ENCODE measurements at places on chromosomes 7 and 10. TPM values are rescaled to one million over a fixed set of nuclear protein-coding genes. Genes with fewer than 3 reads are reported as not detected.

GRCh38 chr7:43364391-43364790, 218.5 kb upstream of the STK17A start:
- DNase-seq, result no peak

DNA sequence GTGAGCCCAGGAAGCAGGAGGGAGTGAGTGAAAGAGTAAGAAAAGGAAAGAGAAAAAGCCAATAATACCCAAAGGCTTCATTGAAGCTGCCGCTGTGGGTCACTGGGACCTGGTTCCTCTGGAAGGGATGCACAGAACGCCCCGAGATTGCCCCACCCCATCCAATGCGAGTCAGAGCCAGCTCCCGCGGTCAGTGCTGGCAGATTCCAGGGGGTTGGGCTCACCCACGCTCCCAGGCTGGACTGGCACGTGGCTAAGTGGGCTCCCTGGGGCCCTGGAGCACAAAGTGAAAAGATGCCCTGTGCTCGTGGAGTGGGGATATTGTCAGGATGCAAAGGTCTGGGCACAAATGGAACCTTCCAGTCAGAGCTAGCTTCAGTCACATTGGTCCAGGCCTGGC, 117.0 kb downstream of the OAT start:
- DNase-seq, result no peak

- DNase-seq, result no peak
These were observed 40.6 kb downstream of the GHRHR start for GRCh38 chr7:31004393-31004792.

DNA sequence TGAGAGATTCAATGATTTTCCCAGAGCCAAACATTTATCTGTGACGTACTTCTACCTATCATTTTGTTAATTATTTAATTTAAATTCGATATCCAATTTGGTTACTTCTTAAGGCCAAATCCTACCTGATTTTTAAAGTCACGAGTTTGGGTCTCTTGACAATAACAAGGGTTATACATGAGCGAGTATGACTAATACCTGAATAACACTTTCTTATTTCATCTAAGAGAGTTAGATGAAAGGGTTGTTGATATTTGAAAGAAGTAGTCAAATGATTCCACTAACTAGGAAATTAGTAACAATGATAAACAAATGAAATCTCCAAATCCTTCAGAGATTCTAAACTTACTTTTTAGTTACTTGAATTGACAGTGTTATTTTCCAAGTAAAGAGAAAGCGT, 1086.9 kb downstream of the XPNPEP1 start:
- DNase-seq, result no peak

- DNase-seq, result no peak
These were observed 19.3 kb downstream of the MYO1G start for GRCh38 chr7:44959433-44959951.

DNA sequence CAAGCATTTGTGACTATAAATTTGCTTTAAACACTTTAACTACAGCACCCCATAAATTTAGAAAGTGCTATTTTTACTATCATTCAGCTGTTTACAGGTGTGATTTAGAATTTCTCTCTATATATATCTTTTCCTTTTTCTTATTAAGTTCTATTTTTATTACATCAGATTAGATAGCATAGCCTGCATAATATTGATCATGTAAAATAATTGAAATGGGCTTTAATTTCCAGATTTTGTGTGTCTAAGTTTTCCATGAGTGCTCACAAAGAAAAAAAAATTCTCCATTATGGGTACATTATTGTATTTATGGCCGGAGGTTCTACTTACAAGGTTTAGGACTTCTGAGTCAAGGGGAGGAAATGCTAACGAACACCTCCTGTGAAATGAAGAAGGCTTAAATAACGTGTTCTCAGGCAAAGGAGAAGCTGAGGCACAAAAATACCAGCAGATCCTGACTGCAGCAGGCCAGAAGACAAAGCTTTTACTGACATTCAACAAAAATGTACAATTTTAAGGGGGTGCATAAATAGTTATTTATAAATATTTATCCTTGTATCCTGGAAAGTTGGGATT, 114.2 kb downstream of the RNF133 start:
- no peak for DNase-seq

- no peak for DNase-seq
These were observed 768.5 kb downstream of the NXPH1 start for GRCh38 chr7:9201928-9202327.

Gene GOLGA7B
- 0.04 TPM for total RNA-seq

Gene RELN
- total RNA-seq, result not detected

DNA sequence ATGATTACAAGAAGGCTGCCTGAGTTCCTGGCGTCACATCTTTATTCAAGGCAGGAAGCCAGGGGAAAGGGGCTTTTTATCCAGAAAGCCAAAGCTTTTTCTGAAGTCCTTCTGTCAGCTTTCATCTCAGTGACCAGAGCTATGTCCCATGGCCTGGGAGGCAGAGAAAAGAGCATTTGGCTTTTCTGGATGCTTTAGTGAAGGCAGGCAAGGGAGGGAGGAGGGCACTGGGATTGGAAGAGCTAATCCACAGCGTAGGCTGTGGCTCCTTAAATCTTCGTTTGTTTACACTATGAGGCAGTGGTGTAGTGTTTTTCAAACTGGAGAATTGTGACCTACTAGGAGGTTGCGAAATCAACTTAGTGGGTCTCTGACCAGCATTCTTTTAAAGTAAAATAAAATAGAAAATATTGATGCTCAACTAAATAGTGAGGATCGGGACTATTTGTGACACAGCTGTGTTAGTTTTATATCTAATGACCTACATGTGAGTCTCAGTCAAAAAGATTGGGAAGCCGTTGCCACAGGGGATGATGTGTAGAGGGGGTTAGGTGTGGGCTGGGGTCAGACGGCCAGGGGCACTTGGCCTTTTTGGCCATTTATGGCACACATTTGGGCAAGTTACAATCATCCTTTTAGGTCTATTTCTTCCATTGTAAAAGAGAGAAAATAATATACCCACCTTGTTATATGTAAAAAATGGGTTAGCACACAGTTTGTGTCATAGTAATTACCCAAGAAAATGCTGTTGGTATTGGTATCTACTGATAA, 14.1 kb downstream of the CRYGN start:
- DNase-seq, result no peak

DNA sequence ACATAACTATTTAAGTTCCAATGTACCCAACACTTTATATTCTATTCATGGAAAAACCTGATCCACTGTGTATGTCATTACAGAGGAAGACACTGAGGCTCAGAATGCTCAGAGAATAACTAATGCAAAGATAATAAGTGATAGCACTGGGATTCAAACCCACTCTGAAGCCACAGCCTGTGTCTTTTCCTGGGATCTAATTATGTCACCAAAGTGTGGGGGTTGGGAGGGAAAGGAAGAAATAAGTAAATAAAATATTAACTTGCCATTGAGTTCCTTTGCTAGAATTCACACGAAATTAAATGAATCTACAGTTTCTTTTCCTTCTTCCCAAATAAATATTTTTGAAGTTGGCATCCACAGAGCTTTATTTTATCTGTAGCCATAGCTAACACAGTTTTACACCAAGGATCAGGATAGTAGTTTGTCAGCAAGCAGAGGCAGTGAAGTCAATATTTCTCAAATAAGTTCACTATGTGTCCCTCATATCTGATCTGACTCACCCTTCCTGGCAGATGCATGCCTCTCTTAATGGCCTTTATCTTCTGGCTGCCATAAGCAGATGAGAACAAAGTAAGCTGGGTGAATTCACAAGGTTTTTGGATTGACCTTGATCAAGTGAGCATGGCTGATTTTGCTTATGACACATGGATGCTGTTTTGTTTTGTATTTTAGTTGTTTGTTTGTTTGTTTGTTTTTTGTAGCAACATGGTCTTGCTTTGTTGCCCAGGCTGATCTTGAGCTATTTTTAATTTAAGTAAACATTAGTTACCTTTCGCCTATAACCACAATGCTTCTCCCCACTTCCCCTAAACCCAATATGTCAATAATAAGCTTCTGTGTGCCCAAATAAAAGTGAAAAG, 6.3 kb downstream of the RAPGEF5 start:
- no peak for DNase-seq

Gene UCN3
- not detected for total RNA-seq

DNA sequence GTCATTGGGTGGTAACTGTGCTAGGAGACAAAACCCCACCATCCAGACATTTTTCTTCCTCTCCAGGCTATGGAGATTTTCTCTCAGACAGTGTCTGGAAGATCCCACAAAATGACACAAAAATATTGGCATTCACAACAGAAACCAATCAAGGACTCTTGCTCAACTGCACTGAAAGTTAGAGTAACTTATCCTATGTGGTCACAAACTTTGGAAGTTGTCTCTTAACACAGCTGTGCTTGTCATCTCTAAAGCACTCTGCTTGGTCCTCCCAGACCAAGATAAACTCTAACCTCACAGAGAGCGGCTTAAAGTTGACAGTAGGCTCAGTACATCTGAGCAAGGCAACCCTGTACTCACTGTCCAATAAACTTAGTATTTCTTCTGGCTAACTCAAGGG, 74.9 kb downstream of the AKR1C4 start:
- DNase-seq, result no peak

DNA sequence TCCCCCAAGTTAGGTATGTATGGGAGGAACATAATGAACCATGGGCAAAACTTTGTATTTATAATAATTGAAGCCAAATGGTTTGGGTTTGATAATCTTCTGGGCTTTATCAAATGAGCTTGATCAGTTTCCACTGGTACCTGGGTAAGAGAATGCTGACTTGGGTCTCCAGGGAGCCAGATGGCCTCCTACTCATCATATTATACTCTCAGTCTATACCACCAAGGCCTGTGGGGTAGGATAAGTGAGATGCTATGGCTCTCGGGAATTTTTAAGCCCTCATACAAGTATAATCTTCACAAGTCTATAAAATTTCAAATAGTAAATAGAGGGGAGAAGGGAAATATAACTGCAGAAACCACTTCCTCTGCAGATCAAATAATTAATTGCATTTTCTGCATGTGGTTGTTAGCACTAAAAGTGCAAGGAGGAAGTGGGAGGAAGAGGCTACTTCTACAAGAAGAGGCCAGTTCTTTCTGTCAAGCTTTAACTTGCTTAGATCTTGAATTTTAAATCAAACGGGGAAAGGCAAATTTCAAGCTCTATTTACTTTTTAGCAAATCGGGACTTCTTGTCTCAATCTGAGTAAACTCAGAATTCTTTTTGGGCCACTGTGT, 349.0 kb downstream of the SORCS1 start:
- DNase-seq, result no peak

Data from activated B cell treated with CpG ODN at 0.5 μM for 24 hours (primary cell).